Parietal lobe (tissue), 2 donors: ENCODE measurements at places on chromosomes 3 and 15. TPM values are rescaled to one million over a fixed set of nuclear protein-coding genes. Genes with fewer than 3 reads are reported as not detected.

OSTN gene
- 26.6 TPM for total RNA-seq

ITIH3 gene
- not detected for total RNA-seq

SOX14 gene
- total RNA-seq: not detected

ADAMTSL3 gene
- 40.4 TPM for total RNA-seq

CCDC9B gene
- 4.4 TPM for total RNA-seq

CADM2 gene
- 120 TPM for total RNA-seq

CFAP100 gene
- 5.9 TPM for total RNA-seq

AGBL1 gene
- 2.5 TPM for total RNA-seq

SCN11A gene
- 0.63 TPM for total RNA-seq

ROPN1 gene
- not detected for total RNA-seq

GXYLT2 gene
- total RNA-seq: 3.4 TPM

SLCO2A1 gene
- total RNA-seq: 0.31 TPM

STRIT1 gene
- total RNA-seq: not detected

SLC12A1 gene
- total RNA-seq: 2.2 TPM

PLCB2 gene
- 6.9 TPM for total RNA-seq

HRG gene
- total RNA-seq: not detected

WNT7A gene
- 10.6 TPM for total RNA-seq

MEIS2 gene
- 283 TPM for total RNA-seq

SLC2A2 gene
- total RNA-seq: not detected

DCLK3 gene
- total RNA-seq: 10.3 TPM

MELTF gene
- total RNA-seq: 3.4 TPM

SLC28A1 gene
- not detected for total RNA-seq

NAALADL2 gene
- 15.7 TPM for total RNA-seq

ARGFX gene
- total RNA-seq: not detected

NOX5 gene
- 0.63 TPM for total RNA-seq

HESX1 gene
- not detected for total RNA-seq

ARHGEF26 gene
- 11.9 TPM for total RNA-seq

GOLGA8T gene
- total RNA-seq: 0.31 TPM

NR1I2 gene
- total RNA-seq: 0.63 TPM

CACNA2D2 gene
- 4.1 TPM for total RNA-seq

SLC51A gene
- not detected for total RNA-seq

GOLGA6B gene
- not detected for total RNA-seq

CCPG1 gene
- total RNA-seq: 57.6 TPM

C3orf22 gene
- not detected for total RNA-seq

SCG5 gene
- total RNA-seq: 134 TPM

ZNF710 gene
- 12.8 TPM for total RNA-seq

ZCWPW2 gene
- 1.3 TPM for total RNA-seq

KNG1 gene
- total RNA-seq: not detected

CLDN18 gene
- total RNA-seq: not detected

CHRNB4 gene
- 0.94 TPM for total RNA-seq

SHF gene
- total RNA-seq: 72.0 TPM

PAQR9 gene
- 1.6 TPM for total RNA-seq

CCDC54 gene
- 1.6 TPM for total RNA-seq

TGM4 gene
- total RNA-seq: not detected

LRRIQ4 gene
- total RNA-seq: 0.63 TPM

PLA2G4D gene
- total RNA-seq: not detected

ATP13A4 gene
- total RNA-seq: 22.2 TPM

SPSB4 gene
- total RNA-seq: 19.1 TPM

GPR176 gene
- 35.4 TPM for total RNA-seq

SLC15A2 gene
- 9.4 TPM for total RNA-seq
